ENCODE measurements at places on chromosomes 16 and 17.
A peak's percentile ranks its signal among the peaks of the same experiment; 100 is the strongest.

GRCh38 chr16:54746596-54746995 is 184.1 kb upstream of the IRX5 start:
- DNase-seq, result no peak

GRCh38 chr17:58703137-58703915 is 10.9 kb downstream of the RAD51C start:
- DNase-seq, result no peak

GRCh38 chr17:61345061-61345460 is 54.6 kb upstream of the TBX2 start:
- no peak for DNase-seq

- no peak for DNase-seq
Observed at GRCh38 chr17:80297996-80298560, 37.4 kb downstream of the RNF213 start.

- no peak for DNase-seq
Observed at GRCh38 chr17:3447625-3448024, 14.0 kb upstream of the OR1E2 start.

DNA sequence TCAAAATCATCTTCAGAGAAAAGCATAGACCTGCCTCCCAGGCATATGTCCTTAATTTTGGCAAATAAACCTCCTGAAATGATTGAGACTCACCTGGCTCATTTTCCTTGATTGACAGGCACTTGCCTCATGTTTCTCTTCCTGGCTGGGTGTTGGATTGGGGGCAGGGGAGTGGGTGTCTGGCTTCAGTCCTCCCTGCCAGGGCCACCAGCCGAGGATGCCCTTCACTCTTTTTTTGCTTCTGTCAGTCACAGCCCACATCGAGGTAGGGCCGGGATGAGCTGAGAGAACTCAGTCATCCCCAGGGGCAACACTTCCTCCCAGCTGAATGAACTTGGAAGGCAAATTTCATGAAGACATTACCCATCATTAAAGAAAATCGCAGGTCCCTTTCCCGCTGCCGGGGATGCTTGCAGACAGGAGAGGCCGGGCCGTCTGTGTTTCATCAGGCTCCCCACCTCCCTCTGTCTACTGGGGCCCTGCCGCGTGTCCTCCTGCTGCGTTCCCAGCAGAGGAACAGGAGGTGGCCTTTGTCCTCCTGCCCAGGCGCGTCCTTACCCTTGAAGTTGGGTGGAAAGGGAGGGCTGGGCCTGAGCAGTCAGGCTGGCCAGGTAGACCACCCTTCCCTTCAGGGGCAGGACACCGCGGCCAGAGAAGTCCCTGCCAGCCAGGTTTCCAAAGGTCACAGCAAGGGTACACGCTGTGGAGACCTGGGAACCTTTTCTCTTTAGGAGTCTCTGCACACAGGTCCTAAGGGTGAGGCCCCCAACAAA is 11.2 kb upstream of the DNAH17 start:
- no peak for DNase-seq

DNA sequence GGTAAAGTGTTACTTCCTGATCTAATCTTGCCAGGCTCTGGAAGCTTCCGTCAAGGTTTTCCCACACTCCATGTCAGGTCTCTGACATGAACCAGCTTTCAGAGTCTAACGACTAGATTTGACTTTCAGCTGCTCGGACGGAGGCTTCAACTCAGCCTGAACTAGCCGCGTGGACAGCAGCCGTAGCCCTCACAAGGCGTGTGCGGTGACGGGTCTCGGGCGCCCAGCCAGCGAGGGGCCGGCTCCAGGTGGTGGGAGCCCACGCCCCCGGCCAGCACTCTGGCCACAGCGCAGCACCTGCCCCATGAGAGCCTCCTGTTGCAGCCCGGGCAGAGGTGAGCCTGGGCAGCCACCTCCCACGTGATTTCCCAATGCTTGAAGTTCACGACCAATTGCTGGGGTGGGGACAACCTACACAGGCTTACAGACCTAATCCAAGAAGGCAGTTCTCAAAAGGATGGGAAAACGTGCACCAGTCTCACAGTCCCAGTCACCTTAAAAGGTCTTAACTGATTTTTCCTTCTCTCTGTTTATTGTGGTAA is 45.5 kb downstream of the TBC1D16 start:
- no peak for DNase-seq

GRCh38 chr17:79923974-79924638 is 84.9 kb upstream of the CBX4 start:
- DNase-seq, result peak; percentile 46

DNA sequence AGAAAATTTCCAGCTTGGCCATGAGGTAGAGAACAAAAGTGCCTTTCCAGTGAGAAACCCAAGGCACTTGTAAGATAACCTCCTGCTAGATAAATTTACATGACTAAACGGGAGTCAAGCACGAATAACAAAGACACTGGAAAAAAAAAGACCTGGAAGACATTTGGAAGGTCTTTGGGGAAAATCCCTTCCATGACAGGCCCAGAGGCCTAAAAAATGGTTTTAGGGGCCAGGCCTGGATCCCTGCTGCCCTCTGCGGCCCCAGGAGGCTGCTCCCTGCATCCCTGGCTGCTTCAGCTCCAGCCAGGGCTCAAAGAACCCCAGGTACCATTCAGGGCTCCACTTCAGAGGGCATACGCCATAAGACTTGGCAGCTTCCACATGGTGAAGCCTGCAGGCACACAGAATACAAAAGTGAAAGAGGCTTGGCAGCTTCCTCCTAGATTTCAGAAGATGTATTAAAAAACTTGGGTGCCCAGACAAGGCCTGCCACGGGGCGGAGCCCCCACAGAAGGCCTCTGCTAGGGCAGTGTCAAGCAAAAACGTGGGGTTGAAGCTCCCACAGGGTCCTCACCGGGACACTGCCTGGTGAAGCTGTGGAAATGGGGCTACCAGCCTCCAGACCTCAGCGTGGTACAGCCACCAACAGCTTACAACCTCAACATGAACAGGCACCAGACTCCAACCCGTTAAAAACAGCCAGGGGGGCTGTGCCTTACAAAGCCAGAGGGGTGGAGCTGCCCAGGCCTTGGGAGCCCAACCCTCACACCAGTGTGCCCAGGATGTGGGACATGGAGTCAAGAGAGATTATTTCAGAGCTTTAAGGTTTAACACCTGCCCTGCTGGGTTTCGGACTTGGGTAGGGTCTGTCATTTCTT is 77.1 kb downstream of the SDK2 start:
- DNase-seq, result no peak

GRCh38 chr16:50086176-50086575 is 20.4 kb downstream of the HEATR3 start:
- DNase-seq, result no peak

DNA sequence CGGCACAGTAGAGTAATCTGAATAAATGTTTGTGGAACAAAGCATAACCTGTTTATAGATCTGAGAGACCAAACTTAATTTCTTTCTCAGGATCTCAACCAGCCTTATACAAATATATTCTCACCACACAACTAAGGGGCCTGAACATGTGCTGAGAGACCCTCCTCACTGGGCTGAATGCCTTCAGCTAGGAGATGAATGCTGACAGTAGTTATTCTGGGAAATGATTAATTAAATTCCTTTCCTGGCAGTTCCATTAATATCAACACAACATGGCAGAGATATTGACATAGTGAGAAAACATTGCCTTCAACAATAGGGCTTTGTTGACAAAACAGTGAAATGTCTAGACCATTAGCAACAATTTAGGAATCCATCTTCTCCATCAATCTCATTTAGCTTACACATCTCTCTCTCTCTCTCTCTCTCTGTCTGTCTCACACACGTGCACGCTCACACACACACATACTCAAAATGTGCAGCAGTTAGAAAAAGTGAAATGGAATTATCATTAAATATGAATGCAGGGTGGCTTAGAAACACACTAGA is 780.8 kb upstream of the CDH8 start:
- DNase-seq, result no peak

DNA sequence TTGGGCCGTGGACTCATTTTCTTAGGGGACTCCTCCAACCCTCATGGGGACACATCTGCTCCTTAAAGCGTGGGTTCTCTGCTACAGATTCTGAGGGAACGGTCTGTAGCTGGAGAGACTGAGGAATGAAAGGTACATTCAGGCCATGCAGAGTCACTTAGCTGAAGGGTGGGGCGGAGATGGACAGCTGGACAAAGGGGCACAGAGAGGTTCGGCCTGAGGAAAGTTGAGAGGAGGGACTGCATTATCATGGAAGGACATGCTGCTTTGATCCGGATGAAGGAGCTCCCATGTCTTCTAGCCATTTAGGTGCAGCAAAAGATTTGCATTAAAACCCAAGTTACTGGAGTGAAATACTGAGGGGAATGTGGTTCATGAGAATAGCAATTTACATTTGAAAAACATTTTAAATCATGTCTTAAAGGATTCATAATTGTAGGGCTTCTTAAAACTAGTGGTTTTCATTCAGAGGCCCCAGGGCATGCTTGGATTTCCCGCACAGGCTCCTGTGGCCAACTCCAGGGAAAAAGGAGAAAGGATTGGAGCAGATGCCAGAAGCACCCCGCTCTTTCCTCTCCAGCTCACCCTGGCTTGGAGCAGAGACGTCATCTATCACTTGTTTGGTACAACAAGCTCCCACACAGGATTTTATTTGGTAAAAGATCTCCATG is 54.2 kb downstream of the CDRT4 start:
- no peak for DNase-seq

- DNase-seq, result no peak
Observed at GRCh38 chr17:47066095-47066494, 87.0 kb upstream of the RPRML start.

- no peak for DNase-seq
Observed at GRCh38 chr16:55906123-55906522, 30.9 kb upstream of the CES5A start.

DNA sequence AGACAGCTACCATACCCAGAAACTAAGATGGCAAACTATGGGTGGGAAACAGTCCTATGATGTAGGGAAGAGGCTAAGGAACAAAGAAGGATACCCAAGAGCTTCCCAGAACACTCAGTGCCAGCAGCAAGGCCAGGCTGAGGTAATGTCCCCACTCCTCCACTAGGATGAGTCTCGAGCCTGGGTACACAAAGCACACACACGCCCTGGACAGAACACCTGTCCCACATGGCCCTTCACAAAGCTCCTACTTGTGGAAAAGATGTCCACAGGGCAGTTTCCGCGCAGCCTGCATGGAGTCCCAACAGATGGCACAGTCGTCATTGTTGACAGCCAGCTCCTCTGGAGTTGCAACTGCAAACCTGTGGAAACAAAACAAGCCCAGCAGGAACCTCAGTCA is 23.9 kb downstream of the AMFR start:
- DNase-seq, result no peak

- peak; percentile 12 for DNase-seq
Observed at GRCh38 chr17:65564793-65565192, 3.3 kb upstream of the AXIN2 start.

DNA sequence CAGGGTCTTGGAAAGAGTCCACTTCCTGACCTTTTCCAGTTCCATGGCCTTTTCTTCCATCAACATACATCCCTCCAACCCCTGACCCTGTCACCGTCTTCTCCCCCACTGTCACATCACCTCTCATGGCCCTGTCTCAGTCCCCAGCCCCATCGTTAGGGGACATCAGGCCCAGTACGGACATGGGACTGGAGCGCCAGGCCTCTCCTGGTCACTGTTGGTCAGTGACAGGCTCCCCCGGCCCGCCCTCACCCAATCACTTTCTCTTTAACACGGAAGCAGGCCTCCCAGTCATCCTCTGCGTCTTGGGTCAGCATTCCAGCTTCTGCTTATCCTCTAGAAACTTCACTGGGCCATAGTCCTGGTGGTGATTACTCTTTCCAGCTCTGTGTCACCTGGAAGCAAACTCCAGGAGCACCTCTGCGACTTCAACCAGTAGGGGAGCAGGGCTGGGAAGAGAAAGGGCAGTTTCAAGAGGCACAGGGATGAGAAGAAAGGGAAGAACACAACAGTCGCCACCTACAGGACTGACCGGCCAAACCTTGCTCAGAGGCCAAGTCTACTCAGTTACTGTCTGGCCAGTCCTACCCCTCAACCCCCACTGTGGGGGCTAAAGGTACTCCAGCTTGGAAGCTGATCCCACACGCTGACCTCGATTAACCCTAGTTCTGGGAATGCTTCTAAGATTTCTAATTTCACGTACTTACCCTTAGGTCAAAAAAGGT is 15.9 kb upstream of the ICAM2 start:
- DNase-seq, result no peak

- no peak for DNase-seq
Observed at GRCh38 chr16:27118526-27118925, 51.8 kb downstream of the C16orf82 start.

All from nucleus accumbens (tissue), 56 donors.